ENCODE measurements at places on chromosomes 2 and 18.

- DNase-seq: no peak
These were observed 128.2 kb upstream of the DNAJC10 start for GRCh38 chr2:182587831-182588230.

DNA sequence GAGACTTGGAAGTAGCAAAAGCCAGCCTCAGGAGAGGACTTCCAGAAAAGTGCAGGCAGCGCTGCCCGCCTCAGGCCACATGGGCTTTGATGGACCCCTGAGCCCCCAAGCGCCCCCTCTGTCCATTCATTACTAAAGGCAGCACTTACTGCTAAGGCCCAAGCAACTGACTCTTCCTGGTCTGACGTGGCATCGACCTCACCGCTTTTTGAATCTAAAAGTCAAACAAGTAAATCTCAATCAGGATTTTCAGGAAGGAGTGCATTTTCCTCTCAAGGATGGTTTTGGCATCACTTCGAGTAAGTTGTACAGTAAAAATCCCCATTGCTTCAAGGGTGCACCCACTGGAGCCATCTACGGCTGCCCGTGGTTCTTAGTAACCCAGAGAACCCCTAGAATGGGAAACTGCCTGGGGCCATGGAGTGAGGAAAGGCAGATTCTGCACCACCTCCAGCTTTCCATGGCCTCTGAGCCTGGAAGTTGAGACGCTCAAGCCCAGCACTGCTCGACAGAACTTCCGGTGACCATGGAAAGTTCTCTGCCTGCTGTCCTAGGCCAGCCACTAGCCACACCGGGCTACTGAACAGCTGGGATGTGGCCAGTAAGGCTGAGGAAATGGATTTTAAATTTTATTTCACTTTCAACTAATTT lies 7.0 kb downstream of the HJURP start:
- DNase-seq: no peak

- peak; percentile 54 for DNase-seq
These were observed at the start of gene DUSP2 for GRCh38 chr2:96145036-96145847. DUSP2 (minus strand) TSS chr2:96145440; CDS start chr2:96145354, 86 bp downstream.

DNA sequence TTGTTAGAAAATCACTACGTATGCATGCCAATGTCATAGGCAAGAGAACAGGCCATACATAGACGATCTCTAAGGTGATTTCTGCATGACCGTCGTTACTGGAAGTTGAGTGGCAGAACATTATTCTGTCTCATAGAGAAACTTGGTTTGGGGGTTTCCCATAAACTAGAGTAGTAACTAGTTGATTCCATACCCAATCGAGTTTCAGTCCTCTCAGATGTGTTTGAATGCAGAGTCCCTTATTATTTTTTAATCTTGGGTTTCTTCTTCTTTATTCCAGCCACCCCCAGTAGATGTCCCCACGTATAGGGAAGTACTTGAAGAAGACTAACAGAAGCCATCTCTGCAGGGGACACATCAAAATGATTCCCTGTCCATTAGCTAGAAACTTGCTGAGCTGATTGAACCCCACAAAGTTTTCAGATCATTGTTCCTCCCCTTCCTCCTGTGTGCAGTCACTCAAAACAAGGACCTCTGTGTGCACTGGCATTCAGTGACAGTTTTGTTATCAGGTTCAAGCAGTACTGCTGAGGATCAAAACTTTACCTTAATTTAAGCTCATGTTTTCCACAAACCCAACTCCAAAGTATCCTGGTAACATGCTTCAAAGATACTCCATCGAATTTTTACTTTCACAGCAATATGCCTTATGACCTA lies 68.4 kb upstream of the CDCA7 start:
- DNase-seq: no peak

- no peak for DNase-seq
These were observed 100.8 kb downstream of the RTN4 start for GRCh38 chr2:54949431-54949830.

- no peak for DNase-seq
These were observed 135.9 kb downstream of the DTNB start for GRCh38 chr2:25537526-25537925.

DNA sequence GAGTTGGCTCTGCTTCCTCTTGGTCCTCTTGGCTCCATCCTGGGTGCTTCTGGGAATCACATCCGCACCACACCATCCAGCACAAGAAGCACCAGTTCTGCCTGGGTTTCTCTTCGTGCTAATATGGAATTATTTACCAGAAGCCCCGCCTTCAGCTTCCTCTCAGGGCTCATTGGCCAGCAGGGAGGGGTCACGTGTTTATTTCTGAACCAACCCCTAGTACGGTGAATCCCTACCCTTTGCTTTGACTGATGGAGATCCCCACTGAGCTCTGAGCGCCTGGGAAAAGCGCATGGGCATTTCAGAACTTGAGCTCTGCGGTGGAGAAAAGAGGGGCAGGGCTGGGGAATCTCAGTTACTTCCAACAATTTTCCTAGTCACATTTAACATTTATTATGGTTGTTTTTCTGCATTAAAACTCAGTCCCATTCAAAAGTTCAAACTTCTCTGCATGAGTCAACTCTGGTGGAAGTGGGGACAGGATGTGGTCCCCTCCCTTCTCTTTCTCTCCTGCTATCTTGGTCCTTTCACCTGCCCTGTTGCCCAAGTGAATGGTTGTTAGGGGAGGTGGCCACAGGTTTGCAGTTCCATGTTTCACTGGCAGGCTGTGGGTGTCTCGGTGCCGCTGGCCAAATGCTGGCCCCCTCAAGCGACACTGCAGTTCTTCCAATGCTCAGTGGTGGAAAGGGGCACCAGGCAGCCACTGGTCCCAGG lies 76.4 kb upstream of the TTC39C start:
- DNase-seq: no peak

DNA sequence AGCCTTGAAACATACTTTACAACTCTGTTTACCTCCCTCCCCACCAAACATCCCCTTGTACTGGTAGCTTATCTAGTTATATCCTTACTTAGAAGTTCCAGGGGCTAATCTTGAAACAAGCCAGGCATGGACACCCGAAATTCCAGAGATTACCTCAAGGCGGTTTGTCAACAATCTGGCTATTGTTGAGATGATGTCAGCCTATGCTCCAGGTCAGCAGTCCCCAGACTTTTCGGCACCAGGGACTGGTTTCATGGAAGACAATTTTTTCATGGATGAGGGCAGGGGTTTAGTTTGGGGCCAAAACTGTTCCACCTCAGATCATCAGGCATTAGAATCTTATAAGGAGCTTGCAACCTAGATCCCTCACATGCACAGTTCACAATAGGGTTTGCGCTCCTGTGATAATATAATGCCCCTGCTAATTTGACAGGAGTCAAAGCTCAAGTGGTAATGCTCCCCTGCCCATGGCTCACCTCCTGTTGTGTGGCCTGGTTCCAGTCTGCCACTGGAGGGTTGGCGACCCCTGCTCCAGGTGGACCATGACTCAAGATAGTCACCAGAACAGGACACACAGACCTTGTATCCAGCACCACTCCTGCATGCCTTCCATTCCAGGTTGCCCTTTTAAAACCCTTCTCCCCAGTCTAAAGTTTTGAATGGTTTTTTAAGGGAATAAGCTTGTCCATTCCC lies 171.2 kb downstream of the SPAG16 start:
- no peak for DNase-seq

GRCh38 chr2:120686511-120687168 lies 49.0 kb upstream of the GLI2 start:
- peak; percentile 53 for DNase-seq

GRCh38 chr2:11071211-11071610 lies 84.1 kb upstream of the SLC66A3 start:
- DNase-seq: peak; percentile 44

- no peak for DNase-seq
These were observed 15.0 kb downstream of the RNF149 start for GRCh38 chr2:101293544-101293943.

DNA sequence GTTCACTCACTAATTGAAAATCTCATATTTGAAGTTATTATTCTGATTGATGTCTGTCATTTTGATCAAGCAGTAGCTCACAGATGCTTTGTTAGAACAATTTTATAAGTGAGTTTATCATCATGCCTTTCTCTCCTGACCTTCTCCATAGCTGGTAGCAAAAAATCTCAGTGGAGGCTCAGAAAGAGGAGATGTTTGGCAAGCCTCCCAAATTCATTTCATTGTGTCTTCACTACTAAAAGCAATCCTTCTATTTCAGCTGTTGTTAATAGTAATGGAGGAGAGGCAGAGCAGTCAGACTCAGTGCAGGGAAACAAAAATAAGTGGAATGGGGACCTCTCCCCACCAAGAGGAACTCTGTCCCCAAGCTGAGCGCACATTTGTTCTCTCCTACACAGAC lies 2127.8 kb upstream of the CELF4 start:
- no peak for DNase-seq

DNA sequence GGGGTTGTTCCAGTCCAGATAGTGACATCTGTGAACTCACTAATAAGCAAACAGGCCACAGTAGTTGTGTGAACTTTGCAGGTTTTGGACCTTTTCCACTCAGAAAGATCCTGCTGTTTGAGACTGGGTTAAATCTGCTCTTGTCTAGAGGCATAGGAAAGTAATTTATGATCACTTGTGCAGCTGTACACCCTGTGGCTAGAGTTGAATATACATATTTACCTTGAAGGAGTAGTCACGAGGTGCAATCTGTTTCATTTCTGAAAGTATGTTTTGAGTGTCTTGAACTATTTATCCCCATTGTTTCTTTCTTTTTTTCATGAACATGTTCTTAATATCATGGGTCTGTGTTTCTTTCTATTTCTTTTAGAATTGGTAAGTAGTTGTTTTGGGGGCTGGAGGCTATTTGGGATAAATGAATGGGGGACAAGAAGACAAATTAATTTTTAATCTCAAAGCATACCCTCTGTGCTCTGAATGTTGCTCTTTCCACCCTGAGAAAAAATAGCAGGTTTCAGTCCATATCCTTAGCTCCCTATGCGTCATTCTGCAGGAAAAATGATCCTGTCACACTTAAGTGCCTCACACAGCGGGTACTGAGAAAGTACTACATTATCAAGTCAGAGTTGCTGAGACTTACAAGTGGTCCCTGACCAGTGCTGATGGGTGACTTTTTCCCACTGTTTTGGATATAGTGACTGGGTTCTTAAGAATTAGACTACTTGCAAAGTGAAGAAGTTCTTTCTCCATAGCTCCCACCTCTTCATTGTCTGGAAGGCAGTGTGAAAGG lies 28.2 kb downstream of the DCC start:
- no peak for DNase-seq

GRCh38 chr2:32792416-32792815 lies 154.3 kb upstream of the LTBP1 start:
- DNase-seq: no peak

DNA sequence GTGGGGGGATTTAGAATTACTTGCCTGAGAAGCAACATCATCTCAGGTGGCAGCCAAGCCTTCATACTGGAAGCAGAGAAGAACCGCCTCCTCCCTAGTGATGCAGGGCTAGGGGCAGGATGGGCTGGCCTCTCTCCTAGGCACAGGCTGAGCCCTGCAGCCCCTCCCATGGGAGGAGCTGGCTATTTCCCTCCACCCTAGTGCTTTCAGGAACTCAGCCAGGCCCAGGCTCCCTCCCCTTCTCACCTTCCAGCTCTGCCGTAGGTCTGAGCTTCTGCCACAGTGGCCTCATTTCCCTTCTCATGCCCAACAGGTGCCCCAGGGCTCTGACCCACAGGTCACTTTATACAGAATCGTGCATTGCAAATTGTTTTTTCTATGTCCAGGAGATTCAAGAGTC lies 31.0 kb downstream of the CENPA start:
- DNase-seq: peak; percentile 55

GRCh38 chr2:236776695-236777251 lies 207.1 kb downstream of the ACKR3 start:
- DNase-seq: no peak

DNA sequence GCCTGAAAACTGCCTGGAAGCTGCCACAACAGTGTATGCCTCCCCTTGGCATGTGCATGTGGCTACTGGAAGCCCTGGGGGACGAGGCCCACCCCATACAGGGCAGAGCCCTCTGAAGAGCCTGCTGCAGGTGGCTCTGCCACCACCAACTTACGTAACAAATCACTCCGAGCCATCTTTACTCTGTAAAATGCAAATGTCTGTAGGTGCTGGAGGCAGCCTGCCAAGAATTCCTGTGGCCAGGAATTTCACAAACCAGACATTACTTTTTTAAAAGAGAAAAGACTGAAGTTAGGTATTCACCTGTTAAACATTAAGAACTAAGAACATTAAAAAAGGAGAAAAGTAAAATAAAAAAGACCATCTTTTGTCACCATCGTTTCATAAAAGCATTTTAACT lies 106.3 kb downstream of the GPR39 start:
- DNase-seq: no peak

GRCh38 chr2:112156152-112156986 lies 18.2 kb downstream of the FBLN7 start:
- DNase-seq: no peak

GRCh38 chr2:127407661-127408003 lies 10.6 kb upstream of the PROC start:
- DNase-seq: no peak

DNA sequence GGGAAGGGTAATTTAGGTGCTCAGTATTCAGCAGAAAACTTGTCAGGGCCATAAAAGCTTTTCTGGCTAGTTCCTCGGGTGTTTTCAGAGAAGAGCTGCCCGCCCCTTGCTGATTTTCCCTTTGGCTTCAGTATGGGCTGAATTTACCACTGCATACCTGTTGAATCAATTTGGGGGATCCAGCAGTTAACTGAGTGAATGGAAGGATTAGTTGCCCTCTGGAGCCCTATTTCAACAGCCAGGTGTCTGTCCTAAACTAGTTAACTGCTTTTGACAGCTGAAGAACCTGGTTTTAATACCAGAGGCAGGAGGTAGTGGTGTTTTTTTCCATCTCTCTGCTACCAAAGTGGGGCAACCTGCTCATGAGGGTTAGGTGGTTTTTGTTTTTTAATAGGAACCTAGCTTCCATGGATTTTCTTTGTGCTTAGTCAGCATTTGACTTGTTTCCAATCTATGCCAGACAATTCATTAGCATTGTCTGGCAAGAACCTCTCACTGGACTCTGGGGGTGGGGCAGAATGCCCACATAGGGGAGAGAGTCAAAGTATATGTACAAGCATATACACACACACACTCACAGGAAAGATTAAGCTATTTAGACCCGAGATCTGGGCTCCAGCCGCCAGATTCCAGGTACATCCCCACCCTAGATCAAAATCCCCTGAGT lies 166.5 kb upstream of the SIX3 start:
- no peak for DNase-seq

GRCh38 chr2:29218071-29218470 lies 102.9 kb downstream of the CLIP4 start:
- no peak for DNase-seq

GRCh38 chr18:58101291-58101794 lies 57.3 kb downstream of the NEDD4L start:
- DNase-seq: no peak

GRCh38 chr2:233053928-233054784 lies 6.0 kb upstream of the INPP5D start:
- DNase-seq: peak; percentile 88

GRCh38 chr18:74951165-74951760 lies 257.7 kb downstream of the PTGR3 start:
- DNase-seq: no peak

- no peak for DNase-seq
These were observed 328.1 kb upstream of the PKDCC start for GRCh38 chr2:41719756-41720155.
